A549 treated with GW870086 at 1 μM for 4 hours (cell line): ENCODE measurements at places on chromosomes 3 and 15. TPM values are rescaled to one million over a fixed set of nuclear protein-coding genes. Genes with fewer than 3 reads are reported as not detected.

SEMA3F gene
- 10.1 to 16.4 TPM (median 15.0 TPM) in 5 replicates for total RNA-seq

DUOXA2 gene
- not detected in 5 replicates for total RNA-seq

SERPINI2 gene
- not detected in 5 replicates for total RNA-seq

WDR93 gene
- 0.10 to 0.19 TPM (median 0.18 TPM) in 5 replicates for total RNA-seq

GOLGA6A gene
- total RNA-seq: 0.06 to 0.16 TPM (median 0.09 TPM) in 5 replicates

RARB gene
- 5.1 to 8.9 TPM (median 7.6 TPM) in 5 replicates for total RNA-seq

XCR1 gene
- not detected in 5 replicates for total RNA-seq

CGNL1 gene
- total RNA-seq: 0.58 to 0.78 TPM (median 0.69 TPM) in 5 replicates

CILP gene
- total RNA-seq: 0.17 to 0.23 TPM (median 0.21 TPM) in 5 replicates

CLEC3B gene
- 0.27 TPM in 1 of 5 replicates, not detected in the others for total RNA-seq

CTDSPL2 gene
- 9.6 to 26.3 TPM (median 15.0 TPM) in 5 replicates for total RNA-seq

ISLR gene
- total RNA-seq: 0.33 to 0.60 TPM (median 0.43 TPM) in 5 replicates
